ENCODE measurements at places on chromosomes 2 and 18.

DNA sequence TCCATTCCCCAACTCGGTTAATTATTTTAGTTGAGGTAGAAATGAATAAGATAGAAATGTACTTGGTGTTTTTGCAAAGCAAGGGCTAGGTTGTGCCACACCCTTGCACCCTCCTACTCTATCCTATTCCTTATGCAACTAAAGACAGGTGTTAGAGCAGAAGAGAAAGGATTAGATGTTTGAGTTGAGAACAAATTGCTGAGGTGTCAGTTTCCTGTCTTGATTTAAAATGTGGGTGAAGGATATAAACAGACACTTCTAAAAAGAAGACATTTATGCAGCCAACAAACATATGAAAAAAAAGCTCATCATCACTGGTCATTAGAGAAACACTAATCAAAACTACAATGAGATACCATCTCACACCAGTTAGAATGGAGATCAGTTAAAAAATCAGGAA, 1256.2 kb downstream of the CNTNAP5 start:
- DNase-seq = no peak

- DNase-seq = no peak
Observed at GRCh38 chr18:11984091-11984490, 2.8 kb downstream of the IMPA2 start.

DNA sequence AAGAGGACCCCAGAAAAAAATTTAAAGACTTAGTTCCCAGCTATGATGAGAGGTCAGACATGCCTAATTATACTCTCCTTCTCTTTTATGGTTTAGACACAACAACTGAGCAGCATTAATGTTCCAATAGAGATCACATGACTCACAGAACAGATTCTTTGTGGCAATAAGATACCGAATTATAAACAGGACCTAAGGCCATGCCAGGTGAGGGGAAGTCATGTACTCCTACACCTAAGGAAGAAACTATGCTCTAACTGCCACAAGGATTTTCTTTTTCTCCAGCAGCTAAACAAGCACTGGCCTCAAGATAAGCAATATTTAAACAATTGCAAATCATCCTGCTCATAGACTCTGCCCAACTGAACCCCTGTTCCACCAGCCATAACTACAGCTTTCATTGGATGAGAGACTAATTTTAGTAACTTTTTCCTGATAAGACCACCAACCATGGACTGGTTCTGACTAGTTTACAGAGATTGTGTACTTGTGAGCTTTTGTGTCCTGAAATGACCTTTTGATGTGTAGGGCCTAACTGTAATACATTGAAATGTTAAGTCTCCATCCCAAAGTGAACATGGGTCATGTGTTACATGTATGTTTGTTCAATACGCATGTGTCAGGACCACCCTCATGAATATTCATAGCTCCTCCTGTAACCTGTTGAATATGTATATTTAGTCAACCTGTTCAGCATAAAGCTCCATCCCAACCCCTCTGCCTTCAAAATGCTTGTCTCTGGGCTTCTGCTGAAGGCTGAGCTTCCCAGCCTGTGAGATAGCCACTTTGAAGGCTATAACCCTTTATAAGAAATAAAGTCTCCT, 21.6 kb upstream of the NFE2L2 start:
- no peak for DNase-seq

- peak; percentile 84 for DNase-seq
Observed at GRCh38 chr2:70964596-70965386, 13.6 kb upstream of the ANKRD53 start.

- DNase-seq = peak; percentile 93
Observed at GRCh38 chr2:69643602-69644505, at the start of gene AAK1. AAK1 (minus strand) TSS chr2:69643739; CDS start chr2:69643040, 699 bp downstream.

GRCh38 chr18:75467281-75467795, 39.8 kb upstream of the SMIM21 start:
- DNase-seq = no peak

DNA sequence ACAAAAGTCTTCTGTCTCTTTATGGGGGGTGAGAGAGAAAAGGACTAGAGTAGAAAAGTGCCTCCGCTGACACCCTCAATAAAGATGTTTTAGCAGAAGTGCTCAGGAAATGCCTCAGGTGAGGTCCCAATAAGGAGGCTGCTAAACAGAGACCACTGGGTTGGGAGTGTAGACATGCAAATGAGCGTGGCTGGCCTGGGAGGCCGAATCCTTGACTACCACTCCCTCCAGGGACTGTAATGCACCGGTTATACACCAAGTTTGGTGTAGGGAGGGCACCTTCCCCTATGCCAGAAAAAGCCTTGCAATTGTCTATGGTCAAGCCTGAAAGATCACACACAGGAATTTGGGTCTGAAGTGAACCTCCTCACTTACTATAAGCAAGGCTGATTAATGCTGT, 1.8 kb downstream of the TMX3 start:
- no peak for DNase-seq

GRCh38 chr18:46832849-46833248, 76.0 kb upstream of the ST8SIA5 start:
- no peak for DNase-seq

DNA sequence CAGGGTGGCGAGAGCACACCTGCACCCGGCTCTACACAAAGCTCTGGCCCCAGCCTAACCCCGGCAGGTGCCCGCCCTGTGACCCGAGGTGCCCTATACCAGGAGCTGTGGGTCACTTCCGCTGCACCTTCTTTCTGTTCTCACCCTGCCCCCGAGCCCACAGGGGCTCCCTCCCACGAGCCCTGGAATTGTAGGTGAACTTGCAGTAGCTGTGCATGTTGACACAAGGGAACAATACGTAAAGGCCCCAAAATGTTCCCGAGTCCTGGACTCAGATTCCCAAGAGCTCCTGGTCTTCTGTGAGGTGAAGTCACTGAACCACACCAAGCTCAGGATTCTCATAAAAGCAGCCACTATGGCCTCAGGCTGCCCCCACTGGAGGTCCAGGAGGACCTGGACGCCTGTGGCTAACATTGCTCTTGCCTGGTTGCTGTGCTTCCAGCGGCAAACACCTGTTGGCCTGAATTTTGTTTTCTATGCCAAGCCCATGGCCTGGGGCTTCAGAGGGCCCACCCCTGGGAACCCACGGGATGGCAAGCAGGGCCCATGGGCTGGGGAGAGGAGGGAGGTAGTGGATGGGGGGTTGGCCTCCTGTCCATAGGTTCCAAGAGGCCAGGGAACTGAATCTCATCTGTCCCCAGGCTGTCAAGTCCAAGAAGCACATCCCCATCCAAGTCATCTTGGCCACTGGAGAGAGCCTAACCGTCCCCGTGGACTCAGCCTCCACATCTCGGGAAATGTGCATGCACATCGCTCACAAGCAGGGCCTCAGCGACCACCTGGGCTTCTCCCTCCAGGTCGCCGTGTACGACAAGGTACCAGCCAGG, 23.2 kb upstream of the GPR17 start:
- no peak for DNase-seq

DNA sequence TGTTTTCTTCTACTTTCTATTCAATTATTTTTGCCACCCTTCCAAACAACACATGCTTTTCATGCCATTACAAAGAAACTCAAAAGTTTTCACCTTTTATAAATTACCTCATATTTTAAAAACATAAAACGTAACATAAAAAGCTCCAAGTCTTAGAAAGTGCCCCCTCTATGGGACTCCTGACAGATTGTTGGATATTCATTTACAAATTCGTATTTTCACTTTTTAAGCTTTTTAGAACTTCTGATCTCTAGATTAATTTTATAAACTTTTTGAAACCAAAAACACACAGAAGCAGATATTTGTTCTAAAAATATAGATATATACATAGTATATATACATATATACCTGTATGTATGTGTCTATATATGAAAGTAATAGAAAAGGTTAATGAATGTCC, 1.5 kb downstream of the COL5A2 start:
- no peak for DNase-seq

DNA sequence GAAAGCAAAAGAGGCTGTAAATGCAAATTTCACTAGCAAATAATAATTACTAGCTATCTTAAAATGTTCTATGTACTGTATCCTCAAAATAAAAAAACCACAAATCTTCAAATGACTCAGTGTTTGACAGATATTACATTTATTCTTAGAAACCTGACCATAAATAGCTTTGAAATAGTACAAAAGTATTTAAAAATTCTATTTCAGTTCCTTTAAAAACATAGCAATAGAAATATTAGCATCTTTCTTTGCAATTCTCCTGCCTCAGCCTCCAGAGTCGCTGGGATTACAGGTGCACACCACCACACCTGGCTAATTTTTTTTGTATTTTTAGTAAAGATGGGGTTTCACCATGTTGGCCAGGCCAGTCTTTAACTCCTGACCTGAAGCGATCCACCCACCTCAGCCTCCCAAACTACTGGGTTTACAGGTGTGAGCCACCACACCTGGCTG, 50.6 kb downstream of the MSH6 start:
- DNase-seq = no peak

- DNase-seq = no peak
Observed at GRCh38 chr18:72427721-72428120, 116.4 kb downstream of the CBLN2 start.

GRCh38 chr2:226066391-226066790, 666.9 kb downstream of the NYAP2 start:
- no peak for DNase-seq
